ENCODE measurements at places on chromosomes 4 and X. TPM values are rescaled to one million over a fixed set of nuclear protein-coding genes. Genes with fewer than 3 reads are reported as not detected.

DNA sequence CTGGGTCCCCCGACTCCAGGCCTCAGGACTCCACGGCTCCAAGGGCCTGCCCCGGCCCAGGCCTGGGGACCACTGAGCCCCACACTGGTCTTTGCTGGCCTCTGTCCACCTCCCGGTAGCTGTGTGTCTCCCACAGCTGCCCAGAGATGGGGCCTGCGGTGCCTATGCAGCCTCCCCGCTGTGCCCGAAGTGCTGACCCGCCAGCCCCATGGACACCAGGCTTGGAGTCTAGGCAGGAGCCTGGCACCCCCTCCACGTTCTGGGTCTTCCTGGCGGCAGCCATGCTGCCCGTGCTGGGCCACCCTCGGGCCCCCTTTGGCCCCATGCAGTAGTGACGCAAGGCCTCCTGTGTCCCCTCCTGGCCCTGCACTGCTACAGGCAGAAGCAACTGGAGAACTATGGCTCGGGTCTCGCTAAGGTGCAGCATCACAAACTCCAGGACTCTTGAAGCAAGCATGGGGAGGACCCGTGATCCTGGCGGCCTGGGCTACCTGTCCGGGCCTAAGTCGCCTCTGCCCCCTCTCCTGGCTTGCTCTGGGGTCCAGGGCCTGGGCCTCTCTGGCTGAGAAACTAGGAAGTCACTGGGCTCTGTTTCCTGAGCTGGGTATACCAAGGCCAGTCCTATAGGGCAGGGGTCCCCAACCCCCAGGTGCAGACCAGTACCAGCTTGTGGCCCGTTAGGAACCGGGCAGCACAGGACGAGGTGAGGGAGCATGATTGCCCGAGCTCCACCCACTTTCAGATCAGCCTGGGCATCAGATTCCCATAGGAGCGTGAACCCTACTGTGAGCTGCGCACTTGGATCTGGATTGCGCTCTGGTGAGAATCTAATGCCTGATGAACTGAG lies 917 bp downstream of the MYL5 start:
- H3K4me3 ChIP-seq: peak overlapping the region; percentile 86
- H3K4me1 ChIP-seq: peaks cover 47% of the 10 kb centered on the region
- H3K27me3 ChIP-seq: no peaks in the 10 kb centered on the region
- peaks cover 28% of the 10 kb centered on the region for H3K36me3 ChIP-seq
- no peak for DNase-seq

GRCh38 chrX:148664995-148665394 lies 164.6 kb downstream of the AFF2 start:
- H3K4me3 ChIP-seq: no peak overlapping the region
- no peak for DNase-seq
- H3K36me3 ChIP-seq: no peaks in the 10 kb centered on the region
- no peaks in the 10 kb centered on the region for H3K27me3 ChIP-seq
- no peak overlapping the region for H3K27ac ChIP-seq

GRCh38 chr4:95198961-95199360 lies 349.8 kb downstream of the UNC5C start:
- no peaks in the 10 kb centered on the region for H3K36me3 ChIP-seq
- H3K4me3 ChIP-seq: no peak overlapping the region
- no peaks in the 10 kb centered on the region for H3K27me3 ChIP-seq
- H3K27ac ChIP-seq: no peak overlapping the region
- no peaks in the 10 kb centered on the region for H3K4me1 ChIP-seq

SLC6A14 gene
- total RNA-seq: not detected

BEND2 gene
- total RNA-seq: not detected

- no peaks in the 10 kb centered on the region for H3K4me1 ChIP-seq
- no peak overlapping the region for H3K4me3 ChIP-seq
- H3K27me3 ChIP-seq: no peaks in the 10 kb centered on the region
- no peak for DNase-seq
- no peak overlapping the region for H3K27ac ChIP-seq
Observed at GRCh38 chr4:87938746-87939145, 36.8 kb upstream of the SPP1 start.

ENAM gene
- total RNA-seq: 1.6 TPM
